ENCODE measurements at places on chromosomes 16 and 17.

DNA sequence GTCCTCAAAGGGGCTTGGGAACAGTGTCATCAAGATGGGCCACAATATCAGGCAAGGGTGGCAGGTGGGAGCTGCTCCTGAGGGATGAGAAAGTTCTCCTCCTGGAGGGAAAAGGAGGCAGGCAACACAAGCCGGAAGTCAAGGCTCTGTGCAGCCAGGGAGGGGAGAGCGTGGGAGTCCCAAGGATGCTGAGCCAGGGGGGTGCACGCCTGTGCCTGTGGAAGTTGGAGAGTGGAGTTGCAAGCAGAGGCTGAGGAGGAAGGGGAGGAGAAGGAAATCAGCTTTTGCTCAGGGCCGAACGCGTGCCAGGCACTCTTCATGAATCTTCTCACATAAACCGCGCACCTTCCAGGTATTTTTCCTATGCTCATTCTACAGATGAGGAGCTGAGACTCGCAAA, 7.4 kb upstream of the SLC13A2 start:
- no peak for DNase-seq

DNA sequence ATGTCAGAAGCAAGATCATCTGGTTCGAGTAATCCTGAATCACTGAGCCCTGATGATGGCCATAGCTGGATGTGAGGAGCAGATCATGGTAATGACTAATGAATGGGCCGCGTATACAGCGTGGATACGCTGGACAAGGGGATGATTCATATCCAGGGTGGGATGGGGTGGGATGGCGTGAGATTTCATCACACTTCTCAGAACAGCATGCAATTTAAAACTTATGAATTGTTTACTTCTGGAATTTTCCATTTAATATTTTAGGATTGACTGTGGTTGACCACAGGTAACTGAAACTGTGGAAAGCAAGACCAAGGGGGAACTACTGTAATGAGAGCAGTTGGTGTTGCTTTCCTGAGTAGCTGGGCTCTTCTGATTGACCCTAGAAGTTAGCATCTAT, 225.5 kb downstream of the STX8 start:
- DNase-seq, result no peak

GRCh38 chr16:57092786-57093411, 516 bp downstream of the CPNE2 start:
- DNase-seq, result no peak

DNA sequence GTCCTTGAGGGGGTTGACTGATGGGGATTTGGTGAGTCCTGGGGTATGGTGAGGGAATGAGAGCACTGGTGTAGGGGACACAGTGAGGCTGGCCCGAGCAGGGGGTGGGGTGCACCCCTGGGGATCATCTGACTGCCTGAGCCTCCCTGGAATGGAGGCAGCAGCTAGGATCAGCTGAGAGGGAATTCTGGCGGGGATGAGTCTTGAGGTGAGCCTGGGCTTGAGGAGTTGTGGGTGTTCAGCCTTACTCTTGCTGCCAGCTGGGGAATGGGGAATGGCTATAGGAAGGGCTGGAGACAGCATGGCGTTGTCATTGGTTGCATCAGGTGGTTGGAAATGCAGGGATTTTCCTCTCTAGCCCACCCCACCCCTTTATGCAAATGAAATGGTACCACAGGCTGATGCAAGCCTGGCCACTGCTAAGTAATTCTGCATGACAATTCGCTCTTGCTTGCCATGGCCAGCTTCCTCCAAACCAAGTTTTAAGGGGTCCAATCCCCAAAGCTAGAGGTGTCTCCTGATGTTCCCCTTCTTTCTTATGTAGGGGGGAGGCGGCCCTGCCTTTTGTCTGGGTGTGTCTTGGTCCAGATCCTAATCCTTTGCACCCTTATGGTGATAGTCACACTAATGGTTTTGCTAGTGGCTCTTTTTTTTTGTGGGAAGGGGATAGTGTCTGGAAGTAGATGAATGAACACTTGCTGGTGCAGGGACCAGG, 7.5 kb downstream of the NFE2L1 start:
- DNase-seq, result no peak

GRCh38 chr17:81365601-81366585, 29.4 kb upstream of the BAHCC1 start:
- DNase-seq, result no peak

GRCh38 chr17:1606352-1606985, 22.2 kb downstream of the SLC43A2 start:
- no peak for DNase-seq

- no peak for DNase-seq
Observed at GRCh38 chr17:79085154-79085920, 10.7 kb downstream of the ENGASE start.

GRCh38 chr17:76005263-76006149, 4.9 kb downstream of the CDK3 start:
- DNase-seq, result peak; percentile 34
